Caki2 (cell line): ENCODE measurements at places on chromosomes 13 and 19. TPM values are rescaled to one million over a fixed set of nuclear protein-coding genes. Genes with fewer than 3 reads are reported as not detected.

- peak; percentile 26 for DNase-seq
These were observed 100.2 kb downstream of the ENOX1 start for GRCh38 chr13:43686557-43686956.

DNA sequence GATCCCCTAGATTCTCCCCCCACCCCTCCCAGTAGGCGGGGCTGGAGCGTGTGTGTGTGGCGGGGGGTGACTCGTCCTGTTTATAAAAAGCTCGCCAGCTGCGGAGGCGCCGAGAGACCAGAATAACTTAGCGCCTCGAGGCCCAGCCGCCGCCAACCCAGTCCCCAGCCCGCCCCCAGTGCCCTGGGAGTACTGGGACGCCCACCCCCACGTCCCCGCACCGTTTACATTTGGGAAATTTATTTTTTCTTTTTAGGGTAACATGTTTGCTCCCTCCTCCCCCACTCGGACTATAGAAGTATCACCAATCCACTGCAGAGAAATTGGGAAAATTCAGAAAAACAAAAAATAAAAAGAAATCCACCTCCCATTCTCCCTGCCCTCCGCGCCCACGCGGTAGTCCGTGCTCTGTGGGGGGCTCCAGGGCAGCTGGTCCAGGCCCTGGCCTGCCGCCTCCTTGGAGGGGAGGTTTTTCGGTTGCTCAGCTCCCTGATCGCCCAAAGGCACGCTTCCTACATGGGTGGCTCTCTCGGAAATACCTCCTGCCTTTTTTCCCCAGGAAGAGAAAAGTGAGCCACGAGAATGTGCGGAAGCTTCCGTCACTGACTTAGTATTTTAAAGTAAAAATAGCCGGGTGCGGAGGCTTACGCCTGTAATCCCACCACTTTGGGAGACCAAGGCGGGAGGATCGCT is 1.5 kb upstream of the RAB3A start:
- no peak for DNase-seq

- DNase-seq, result no peak
These were observed 1071.2 kb downstream of the EFNB2 start for GRCh38 chr13:105464249-105464648.

GRCh38 chr13:84296401-84296800 is 414.1 kb upstream of the SLITRK1 start:
- no peak for DNase-seq

DNA sequence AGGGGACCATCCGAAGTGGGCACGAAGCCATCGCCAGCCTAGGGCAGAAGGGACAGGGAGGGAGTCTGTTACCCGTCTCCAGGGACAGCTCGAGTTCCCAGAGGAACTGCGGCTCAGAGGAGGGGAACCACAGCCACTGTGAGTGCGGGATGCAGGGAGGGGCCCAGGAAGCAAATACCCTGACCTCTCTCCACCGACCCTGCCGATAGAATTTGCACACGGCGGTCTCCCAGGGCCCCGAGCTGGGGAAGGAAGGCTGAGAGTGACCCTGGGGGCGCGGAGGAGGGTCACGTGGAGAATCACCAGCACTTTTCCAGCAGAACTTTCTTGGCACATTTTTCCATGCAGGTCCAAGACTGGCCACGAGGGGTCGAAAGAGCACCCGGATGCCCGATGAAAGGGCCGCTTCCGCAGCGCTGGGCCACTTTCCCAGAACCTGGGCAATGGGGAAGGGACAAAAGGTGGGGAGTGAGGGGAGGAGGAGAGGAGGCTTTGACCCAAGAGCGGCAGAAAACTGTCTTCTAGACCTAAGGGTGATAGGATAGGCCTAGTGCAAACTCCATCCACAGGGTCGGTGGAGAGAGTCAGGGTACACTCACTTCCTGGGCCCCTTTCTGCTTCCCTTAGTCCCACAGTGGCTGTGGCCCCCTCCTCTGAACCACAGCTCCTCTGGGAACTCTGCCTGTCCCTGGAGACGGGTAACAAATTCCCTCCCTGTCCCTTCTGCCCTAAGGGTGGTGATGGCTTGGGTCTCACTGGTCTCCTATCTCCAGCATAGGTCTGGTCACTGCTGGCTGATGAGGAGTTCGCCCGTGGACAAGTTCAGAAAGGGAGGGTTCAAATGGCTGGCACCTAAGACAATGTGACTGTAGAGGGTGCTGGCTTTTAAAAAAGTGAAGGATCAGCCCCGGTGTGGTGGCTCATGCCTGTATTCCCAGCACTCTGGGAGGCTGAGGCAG is 5.3 kb upstream of the GPR4 start:
- peak; percentile 80 for DNase-seq

The DPY19L3 gene
- total RNA-seq, result 4.5 and 54.4 TPM in 2 replicates

The ERICH4 gene
- total RNA-seq, result not detected in 2 replicates

The CACNG7 gene
- total RNA-seq, result not detected in 2 replicates

The KISS1R gene
- not detected in 2 replicates for total RNA-seq

The OR7G1 gene
- total RNA-seq, result not detected in 2 replicates

The GRK1 gene
- not detected in 2 replicates for total RNA-seq

The VWA8 gene
- 8.8 and 9.9 TPM in 2 replicates for total RNA-seq
